Smooth muscle cell of the umbilical artery (primary cell): ENCODE measurements at places on chromosomes 16 and 17. TPM values are rescaled to one million over a fixed set of nuclear protein-coding genes. Genes with fewer than 3 reads are reported as not detected.

Gene GUCY2D
- under 0.01 TPM in 1 of 2 replicates, not detected in the other for total RNA-seq

Gene CCL16
- total RNA-seq = not detected in 2 replicates

Gene KCNG4
- not detected in 2 replicates for total RNA-seq

Gene NEUROD2
- total RNA-seq = not detected in 2 replicates
